ENCODE measurements at places on chromosomes 1 and 21.

DNA sequence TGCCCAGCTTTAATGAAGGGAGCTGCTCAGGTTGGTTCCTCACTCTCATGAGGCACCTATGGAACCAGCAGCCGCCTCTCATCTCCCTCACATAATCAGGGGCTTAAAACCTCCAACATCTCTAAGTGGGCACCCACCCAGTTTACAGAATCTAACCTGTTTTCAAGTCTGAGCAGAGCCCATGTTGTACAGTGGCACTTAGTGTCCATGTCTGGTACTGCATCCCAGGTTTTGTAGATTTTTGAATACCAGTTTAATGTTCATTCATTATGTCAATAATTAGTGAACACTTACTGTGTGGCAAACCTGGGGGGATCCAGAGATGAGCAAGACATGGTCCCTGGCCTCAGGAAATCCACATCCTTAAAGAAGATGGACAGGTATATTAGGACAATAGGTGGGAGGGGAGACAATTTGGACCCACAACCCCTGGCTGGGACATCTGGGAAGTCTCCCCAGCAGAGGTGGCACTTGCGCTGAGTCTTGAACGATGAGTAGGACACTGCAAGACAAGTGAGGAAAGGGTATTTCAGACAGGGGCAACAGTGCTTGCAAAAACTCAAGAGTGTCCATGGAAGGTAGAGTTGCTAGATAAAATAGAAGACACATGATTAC lies 83.3 kb downstream of the LACTBL1 start:
- DNase-seq: peak; percentile 27

- no peak for DNase-seq
Observed at GRCh38 chr21:41277846-41278245, 38.8 kb upstream of the FAM3B start.

- peak; percentile 27 for DNase-seq
Observed at GRCh38 chr1:57376041-57376440, 47.8 kb downstream of the DAB1 start.

- no peak for DNase-seq
Observed at GRCh38 chr1:24986372-24986965, 56.4 kb upstream of the RUNX3 start.

DNA sequence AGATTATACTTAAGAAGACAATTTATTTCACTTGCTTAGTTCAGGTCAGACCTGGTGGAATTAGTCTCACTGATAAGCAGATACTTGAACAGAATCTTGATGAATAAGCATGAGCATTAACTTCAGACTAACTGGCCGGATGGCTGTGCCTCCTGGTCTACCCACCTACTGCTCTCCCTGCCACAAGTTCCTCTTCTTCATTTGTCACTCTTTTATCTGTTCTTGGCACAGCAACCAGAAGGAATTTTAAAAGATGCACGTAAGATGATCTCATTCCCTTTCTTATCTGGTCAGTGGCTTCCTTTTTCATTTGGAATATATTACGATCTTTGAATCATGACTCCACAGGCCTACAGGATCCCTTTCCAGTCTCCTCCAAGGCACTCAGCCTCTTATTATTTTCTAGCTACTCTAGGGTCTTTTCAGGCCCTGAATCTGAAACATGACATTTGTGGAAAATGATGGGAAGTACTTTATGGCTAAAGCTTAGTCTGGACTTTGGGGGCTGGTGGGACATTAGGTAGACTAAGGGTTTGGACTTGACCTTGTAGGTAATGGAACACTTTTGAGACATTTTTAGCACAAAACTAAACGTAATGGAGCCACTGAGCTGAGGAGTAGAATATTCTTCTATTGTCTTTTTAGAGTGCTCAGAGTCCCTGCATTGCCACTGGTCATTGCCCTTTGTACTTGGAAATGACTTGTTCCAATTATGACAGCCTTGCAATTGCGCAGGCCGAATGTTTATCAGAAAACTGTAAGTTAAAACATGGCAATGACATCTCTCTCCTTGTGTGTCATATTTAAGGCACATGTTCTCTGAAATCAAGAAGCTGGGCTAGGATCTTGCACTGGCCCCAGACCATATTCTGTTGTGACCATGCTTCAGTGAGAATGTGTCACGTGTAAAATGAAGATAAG lies 16.0 kb downstream of the ST6GALNAC3 start:
- no peak for DNase-seq

DNA sequence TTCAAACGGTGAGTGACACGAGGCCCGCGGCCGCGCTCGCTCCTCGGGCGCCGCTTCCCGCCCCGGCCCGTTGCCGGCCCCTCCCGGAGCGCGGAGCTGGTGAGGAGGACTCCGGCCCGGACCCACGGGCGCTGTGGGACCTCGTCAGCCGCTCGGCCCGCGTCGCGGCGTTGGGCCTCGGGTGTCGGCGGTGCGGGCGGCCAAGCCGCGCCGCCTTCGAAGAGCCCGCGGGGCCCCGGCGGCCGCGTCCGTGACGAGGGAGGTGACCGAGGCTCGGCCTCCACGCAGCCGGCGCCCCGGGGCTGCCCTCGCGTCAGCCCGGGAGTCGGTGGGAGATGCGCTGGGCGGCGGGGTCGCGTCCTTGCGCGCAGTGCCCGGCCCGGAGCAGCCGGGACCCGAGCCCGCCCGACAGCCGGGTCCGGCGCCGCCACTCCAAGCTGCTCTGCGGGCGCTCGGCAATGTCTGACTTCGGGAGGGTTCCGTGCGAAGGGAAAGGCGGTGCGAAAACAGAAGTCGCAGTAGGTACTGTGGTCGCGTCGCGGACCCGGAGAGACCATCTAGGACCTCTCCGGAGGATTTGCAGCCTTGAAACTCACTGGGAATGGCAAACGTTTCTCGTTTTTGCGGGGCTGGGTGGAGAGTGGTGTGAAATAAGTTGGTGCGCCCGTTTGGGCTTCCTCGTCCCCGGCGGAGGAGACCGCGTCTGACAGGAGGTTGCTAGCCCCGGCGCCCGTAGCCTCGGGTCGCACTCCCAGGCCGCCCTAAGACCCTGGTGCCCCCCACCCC lies 829 bp downstream of the SPEN start:
- DNase-seq: peak; percentile 36

GRCh38 chr1:109837852-109838570 lies 72.6 kb upstream of the CSF1 start:
- DNase-seq: no peak

- DNase-seq: peak; percentile 4
Observed at GRCh38 chr1:91751275-91751674, 134.7 kb downstream of the TGFBR3 start.

DNA sequence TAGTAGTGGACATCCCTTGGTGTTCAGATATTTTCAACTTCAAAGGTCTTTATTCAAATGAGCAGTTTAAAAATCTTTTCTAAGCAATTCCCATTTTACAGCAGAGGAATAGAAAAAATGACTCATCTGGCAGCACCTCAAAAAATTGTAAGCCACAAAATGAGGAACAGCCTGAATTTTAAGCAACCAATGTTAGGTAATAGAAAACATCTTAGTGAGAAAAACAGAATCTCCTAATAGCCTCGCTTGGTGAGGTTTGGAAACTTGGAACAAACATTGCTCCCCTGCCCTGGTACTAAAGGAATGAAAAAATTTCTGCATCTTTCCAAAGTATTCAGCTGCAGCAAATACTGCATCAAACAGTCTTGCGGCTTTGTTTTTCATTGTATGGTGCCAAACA lies 264.4 kb downstream of the NTNG1 start:
- DNase-seq: no peak

DNA sequence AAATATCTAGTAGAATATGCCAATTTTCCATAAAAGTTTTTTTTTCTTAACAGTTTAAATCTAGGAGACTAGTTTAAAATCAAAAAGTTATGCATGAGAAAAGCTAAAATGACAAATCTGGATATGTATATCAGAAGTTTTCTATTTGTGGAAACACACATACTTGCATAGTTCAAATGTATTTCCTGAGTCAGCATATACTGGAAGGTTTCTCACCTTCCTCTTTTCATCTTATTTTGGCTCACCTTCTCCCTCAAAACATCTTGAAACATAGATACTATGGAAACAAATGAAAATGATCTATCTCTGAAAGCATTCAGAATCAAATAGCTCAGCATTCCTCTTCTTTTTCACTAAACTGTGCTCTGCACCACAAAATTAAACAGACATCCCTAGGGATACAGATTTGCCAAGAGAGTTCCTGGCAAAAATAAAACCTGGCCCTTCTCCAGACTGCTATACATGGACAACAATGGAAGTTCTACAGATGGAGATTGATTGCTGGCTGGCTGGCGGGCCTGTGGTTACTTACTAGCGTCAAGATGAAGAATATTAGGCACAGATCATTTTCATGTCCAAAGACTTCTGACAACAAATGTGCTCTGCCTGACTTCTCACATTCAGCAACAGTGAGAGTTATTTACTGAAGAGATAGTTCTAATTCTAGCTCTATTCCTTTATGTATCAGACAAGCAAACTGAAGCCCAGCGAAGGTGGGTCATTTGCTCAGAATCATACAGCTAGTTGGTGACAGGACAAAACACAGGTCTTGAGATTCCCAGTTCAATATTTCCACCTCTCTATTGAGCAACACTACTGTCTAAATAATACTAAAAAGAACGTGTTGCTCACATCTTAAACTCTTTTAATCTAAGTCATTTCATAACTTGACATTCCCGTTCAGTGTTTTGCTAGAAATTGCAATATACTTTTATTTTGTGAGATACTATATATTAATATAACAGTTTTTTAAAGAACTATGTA lies 26.6 kb downstream of the DIPK1A start:
- DNase-seq: peak; percentile 78

DNA sequence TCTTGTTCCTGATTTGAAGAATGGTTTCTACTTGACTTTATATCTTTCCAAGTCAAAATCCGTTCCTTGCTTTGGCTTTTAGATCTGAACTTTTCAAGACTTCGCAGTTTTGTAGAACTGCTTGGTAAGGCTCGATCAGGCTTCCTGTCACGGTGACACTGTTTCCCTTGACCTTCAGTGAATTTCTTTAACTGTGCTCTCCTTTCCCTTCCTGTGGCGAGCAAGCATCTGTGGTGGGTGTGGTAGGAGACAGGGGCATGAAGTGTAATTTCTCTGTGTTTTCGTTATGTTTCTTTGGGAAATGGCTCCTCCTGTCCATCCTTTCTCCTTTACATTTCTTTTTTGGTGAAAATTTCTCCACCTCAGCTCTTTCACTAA lies 10.4 kb downstream of the STYXL2 start:
- DNase-seq: no peak

- DNase-seq: no peak
Observed at GRCh38 chr1:12344596-12345349, 114.9 kb downstream of the VPS13D start.

- no peak for DNase-seq
Observed at GRCh38 chr1:64877598-64877997, 88.8 kb downstream of the JAK1 start.

GRCh38 chr1:220884109-220884980 lies 5.1 kb downstream of the HLX start:
- DNase-seq: no peak

DNA sequence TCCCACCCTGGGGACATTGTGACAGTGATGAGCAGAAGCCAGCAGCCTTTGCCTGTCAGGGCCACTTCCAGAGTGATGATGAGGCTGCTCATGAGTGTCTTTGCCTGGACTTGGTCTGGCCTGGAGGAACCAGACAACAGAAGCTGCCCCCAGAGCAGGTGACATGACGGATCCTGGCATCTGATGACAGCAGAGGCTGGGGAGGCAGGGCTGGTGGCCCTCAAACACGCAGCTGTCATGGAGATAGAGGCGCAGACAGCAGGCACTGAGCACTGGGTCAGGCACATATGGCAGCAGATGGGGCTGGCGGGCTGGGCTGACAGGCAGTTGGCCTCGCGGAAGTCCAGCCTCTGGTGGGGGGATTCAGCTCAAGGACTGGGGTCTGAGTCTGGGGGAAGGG lies 66.4 kb upstream of the STUM start:
- no peak for DNase-seq

DNA sequence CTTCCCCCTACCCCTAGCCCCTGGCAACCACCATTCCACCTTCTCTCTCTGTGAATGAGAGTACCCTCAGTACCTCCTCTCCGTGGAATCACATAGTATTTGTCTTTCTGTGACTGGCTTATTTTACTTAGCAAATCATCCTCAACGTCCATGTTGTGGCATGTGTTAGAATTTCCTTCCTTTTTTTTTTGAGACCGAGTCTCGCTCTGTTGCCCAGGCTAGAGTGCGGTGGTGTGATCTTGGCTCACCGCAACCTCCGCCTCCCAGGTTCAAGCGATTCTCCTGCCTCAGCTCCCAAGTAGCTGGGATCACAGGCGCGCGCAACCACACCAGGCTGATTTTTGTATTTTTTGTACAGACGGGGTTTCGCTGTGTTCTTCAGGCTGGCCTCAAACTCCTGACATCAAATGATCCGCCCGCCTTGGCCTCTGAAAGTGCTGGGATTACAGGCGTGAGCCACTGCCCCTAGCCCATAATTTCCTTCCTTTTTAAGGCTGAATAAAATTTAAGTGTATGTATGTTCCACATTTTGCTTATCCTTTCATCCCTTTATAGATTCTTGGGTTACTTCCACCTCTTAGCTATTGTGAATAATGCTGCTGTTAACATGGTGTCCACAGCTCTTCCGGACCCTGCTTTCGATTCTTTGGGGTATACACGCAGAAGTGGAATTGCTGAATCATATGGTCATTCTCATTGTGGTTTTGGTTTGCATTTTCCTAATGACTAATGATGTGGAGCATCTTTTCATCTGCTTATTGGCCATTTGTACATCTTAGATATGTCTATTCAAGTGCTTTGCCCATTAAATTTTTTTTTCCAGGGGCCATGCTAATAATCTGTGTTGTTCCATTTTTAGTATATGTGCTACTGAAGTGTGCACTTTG lies 32.3 kb downstream of the ERRFI1 start:
- no peak for DNase-seq

- DNase-seq: no peak
Observed at GRCh38 chr1:75785320-75785982, 605 bp upstream of the RABGGTB start.

GRCh38 chr1:93219443-93219842 lies 38.9 kb downstream of the CCDC18 start:
- DNase-seq: no peak

DNA sequence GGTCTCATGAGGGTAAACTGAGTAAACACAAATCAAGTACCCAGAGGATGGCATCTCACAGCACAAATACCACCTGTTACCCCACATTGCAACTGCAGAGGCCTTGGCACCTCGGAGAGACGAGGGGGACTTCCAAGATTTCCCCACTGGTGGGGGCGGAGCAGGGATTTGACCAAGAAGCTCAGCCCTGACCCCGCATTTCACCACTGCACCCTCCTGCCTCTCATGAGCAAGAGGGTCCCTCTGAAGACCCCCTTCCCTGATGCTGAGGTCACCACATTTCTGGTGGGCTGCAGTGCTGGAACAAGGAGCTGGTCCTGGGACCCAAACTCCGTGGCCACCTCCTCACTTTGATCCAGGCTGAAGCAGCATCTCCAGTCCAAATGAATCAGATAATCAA lies 342.4 kb downstream of the NPHP4 start:
- no peak for DNase-seq

DNA sequence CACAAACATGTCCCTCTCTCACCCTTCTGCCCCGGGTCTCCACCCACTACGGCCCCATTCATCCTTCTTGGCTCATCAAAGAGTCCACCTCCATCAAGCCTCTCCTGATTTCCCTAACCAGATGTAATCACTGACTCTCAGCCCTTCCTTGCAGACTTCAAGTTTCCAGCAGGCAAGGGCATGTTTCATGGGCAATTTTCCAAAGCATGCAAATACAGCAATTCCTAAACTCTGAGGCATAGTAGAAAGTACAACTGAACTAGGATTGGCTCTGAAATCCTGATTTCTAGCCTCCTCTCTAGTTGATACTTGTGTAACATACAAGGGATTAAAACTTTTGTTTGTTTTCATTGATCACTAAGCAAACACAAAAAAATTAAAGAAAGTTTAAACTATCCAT lies 109.1 kb upstream of the GADD45A start:
- no peak for DNase-seq

Measured in cerebellum (tissue), 4 donors.